ENCODE measurements at places on chromosomes 7 and 10. TPM values are rescaled to one million over a fixed set of nuclear protein-coding genes. Genes with fewer than 3 reads are reported as not detected.

DNA sequence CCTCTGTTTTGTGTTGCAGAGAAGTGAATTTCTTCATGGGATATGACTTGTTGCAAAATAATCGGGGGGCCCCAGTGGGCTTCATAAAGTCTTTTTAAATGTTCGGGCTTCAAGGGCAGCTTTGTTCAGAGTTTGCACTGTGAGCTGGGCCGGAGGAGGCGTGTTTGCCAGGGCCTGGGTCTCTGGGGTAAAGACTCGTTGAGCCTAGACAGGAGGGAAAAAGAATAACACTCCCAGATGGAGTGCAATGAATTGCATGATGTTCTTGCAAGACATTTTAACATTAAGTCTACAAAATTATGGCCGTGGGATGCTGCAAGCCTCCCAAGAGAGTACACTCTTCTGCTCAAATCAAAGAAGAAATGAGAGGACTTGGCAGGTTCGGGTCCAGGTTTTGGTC lies 23.6 kb downstream of the BMPER start:
- no peak for DNase-seq

FANK1 gene
- 6.7 TPM for total RNA-seq

DNA sequence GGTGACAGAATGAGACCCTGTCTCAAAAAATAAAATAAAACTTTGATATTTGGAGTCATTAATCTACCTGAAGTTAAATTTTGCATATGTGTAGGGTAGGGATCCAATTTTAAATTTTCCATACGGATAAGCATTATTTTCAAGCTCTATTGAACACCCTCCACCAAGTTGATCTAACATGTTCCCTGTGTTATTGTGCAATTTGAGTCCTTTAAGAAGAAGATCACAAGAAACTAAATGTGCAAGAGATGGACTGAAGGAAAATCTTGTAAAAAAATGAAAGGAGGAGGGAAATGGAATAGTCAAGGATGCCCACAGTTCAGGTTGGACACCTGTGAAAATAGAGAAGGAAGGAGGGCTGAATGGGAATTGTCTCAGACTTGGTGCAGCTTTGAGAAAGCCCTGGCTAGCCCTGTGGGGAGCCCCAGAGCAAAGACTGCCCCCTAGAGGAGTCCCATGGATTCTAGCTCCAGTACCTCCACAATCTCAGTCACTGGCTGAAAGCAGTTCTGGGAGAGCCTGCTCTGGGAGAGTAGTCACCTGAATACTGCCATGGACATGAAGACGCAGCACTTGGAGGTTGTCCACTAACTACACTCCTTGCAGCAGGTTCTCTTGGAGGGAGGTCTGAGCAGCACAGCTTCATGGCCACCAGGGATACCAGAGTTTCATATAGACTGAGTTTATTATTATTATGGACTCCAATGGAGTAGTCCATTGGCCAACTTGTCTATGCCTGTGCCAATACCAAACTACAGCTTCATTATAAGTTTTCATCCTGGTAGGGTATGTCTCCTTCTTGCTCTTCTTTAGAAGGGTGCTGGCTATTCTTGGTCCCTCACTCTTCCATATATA lies 5.7 kb upstream of the TIAL1 start:
- no peak for DNase-seq

PLEKHS1 gene
- total RNA-seq = not detected

DNA sequence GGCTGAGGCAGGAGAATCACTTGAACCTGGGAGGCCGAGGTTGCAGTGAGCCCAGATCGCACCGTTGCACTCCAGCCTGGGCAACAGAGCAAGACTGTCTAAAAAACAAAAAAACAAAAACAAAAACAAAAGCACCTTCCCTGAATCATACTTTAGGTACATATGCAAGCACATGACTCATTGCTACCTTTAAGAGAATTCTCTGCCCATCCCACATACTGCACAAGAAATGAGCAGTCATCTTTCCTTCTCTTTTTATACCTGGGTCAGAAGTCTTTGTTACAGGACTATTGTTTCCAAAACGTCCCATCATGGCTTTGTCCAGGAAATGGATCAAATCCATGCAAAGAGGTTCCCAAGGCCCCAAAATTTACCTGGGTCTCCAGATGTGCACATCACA lies 21.5 kb upstream of the AKR1B10 start:
- no peak for DNase-seq

DNA sequence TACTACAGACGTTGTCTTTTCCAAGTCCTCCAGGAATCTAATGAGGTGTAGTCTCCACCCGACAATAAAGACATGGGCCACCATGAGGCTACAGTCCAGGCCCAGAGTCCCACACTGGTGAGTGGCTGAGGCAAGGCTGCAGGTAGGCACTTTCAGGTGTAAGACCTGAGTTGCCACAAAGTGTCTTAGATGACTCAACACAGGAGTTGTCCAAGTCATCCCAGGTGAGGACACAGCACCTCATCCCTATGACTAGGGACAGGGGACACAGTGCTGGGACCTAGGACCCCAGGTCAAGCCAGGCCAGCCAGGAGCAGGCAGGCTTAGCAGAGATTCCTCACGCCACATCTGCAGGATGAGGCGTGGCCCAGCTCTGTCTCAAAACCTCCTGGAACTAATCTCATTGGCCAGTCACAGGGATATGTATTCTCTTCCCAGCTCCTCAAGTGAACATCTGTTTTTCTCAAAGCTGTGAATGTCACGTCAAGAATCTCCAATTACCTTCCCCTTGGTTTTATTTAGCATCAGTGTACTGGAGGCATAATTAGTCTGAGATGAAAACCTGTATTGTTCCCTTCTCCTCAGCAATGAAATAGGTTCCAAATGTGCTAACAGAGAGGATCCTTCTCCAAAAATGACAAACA lies 254.6 kb downstream of the GRID1 start:
- no peak for DNase-seq

- DNase-seq = no peak
These were observed 94.3 kb upstream of the MYO3A start for GRCh38 chr10:25839683-25840082.

DNA sequence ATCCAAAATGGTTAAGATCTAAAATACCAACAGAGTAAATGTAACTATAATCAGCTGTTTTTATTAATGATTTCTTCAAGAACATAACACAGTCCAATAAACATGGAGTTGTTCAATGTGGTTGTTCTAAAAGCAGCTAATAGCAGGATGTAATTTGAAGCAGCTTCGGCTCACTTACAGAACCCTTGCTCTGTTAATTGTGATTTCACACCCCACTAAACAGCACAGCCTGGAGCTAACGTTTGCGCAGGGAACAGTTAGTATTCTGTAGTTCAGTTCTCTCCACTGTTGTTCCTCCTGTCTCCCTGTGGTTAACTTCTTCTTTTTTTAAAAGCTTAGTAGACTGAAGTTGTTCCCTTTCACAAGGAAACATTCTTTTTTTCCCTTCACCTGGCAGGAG lies 104.0 kb downstream of the GRM3 start:
- DNase-seq = no peak

DNA sequence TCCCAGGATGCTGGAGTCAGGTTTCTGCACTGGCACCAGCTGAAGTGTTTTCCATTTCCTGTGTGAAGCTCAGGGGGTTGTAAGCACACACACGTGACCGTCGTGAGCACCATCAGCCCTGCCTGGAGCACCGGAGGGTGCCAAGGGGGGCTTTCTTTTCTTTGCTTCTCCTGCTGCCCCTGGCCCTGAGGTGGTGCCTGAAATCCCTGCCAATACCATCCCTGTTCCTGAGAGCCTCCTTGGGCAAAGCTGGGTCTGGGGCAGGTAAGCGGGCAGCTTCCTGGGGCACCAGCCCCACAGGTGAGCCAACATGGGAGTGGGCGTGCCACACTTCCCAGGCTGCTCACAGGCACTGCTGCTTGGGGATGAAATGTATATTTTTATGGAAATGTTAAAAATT lies 593.6 kb downstream of the DNAJB6 start:
- no peak for DNase-seq

- no peak for DNase-seq
These were observed 321.4 kb upstream of the AOAH start for GRCh38 chr7:37045681-37046179.

- DNase-seq = no peak
These were observed 2.2 kb downstream of the DNAJC30 start for GRCh38 chr7:73681031-73681430.

GRCh38 chr10:96666741-96667140 lies 53.6 kb downstream of the PIK3AP1 start:
- no peak for DNase-seq

DNA sequence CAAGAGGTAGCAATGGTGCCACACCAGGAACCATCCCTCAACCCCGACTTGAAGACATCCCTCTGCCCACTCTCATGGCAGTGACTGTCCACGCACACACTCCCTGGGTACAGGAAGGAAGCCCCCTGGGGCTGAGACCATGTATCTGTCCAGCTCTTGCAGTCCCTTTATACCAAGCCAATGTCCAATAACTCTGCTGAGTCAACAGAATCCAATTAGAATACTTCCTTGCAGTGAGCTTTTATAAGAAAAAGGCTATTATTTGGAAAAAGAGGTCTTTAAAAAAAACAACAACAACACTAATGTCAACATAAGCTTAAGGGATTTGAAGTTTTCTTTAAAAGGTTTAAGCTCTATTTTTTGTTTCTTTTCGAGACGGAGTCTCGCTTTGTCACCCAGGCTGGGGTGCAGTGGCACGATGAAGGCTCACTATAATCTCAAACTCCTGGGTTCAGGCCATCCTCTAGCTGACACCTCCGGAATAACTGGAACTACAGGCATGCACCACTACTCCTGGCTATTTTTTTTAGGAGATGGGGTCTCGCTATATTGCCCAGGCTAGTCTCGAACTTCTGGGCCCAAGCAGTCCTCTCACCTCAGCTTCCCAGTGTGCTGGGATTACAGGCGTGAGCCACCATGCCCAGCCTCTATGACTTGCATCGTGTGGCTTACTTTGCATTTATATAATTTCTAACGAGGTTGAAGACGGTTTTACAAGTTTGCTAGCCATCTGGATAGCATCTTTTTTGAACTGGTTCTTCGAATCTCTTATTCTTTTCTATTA lies 7.5 kb downstream of the BNIP3 start:
- DNase-seq = no peak

- no peak for DNase-seq
These were observed 10.6 kb downstream of the AUTS2 start for GRCh38 chr7:69608878-69609277.

DNA sequence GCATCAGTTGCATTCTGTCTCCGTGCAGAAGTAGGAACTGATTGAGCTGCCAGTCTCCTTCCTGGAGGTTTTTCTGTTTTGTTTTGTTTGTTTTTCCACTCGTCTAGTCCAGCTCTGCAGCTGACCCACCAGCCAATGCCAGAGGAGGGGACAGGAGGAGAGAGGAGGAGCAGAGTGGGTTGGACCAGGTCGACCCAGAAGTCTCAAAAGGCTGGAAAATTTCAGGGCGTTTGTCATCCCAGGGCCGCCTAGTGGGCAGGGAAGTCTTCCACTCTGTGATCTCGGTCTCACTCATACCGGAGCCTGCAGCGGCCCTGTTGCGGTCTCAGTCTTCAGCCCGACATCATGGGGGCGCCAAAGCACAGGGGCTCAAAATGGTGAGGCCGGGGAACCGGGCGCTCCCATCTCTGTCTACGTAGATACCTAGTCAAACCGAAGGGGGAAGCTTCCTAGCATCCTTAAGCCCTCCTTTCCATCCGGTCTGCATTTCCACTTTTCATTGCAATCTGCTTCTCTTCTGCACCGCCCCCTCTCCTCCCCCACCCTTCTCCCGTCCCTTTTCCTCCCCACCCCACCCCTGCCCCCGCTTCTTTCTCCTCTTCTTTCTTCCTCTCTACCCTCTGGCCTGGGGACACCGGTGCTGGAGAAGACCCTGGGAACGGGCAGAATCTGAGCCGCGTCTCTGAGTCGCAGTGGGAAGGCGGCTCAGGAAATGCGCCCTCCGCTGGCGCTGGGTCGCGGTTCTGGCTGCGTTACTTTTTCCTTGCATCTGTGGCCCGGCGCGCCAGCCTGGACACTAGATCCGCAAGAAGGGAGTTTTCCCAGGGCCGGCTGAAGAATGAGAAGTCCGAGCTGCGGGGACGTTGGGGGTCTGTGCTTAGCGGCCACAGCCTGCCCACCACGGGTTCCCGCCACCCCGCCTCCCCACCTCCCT lies 16.2 kb upstream of the PAX2 start:
- no peak for DNase-seq

DNA sequence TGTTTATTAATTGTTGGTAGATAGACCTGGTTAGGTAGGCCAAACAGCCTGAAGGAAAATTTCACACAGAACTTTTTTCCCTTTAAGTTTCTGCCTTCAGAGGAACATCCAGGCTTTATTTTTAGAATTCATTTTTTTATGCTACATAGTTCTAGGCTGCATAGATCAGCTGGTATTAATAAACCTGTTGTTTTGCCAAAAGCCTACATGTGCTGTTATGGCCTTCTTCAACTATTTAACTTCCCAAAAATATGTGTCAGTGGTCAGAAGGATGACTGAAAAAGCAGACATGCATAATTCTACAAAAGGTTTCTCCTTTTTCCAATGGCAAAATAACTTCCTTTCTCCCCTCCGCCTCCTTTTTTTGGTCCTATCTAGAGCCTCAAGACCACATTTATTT lies 303.0 kb upstream of the DKK1 start:
- DNase-seq = no peak

- DNase-seq = no peak
These were observed 316.4 kb upstream of the MBL2 start for GRCh38 chr10:53088961-53089360.

GRCh38 chr10:119715628-119716505 lies 10.0 kb upstream of the INPP5F start:
- no peak for DNase-seq

DNA sequence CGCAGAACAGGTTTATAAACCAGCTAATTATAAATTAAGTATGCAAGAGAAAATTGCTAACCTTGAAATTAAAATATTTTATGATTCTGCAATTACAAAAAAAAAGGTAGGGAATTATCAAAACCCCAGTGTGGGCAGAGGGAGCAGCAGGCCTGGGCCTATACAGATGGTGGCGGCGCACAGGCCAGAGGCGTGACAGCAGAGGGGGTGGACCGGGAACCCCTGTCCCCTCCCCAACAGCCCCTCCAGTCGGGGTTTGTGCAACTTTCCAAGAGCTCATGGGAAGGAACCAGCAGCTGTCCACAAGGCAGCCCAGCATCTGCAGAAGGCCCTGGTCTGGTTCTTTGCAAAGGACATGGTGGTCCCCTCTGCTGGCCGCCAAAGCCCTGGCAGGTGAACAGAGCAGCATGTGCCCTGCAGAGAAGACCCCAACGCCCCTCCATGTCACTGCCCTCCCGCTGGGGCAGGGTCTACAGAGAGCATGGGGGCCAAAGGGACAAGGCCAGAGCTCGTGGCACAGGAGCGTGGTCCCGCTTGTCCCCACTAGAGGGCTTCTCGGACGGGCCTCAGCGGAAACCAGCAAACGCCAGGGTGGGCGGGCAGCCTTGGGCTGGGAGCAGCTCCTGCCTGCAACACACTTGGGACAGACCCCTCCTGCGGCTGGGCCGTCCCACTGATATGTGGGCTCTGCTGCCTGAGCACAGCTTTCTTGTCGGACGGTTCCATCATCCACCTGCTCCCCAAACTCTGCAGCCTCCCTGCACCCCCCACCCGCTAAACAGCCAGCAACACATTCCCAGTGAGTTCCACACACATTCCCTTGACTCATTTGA lies 75.1 kb downstream of the EBF3 start:
- peak; percentile 34 for DNase-seq

DNA sequence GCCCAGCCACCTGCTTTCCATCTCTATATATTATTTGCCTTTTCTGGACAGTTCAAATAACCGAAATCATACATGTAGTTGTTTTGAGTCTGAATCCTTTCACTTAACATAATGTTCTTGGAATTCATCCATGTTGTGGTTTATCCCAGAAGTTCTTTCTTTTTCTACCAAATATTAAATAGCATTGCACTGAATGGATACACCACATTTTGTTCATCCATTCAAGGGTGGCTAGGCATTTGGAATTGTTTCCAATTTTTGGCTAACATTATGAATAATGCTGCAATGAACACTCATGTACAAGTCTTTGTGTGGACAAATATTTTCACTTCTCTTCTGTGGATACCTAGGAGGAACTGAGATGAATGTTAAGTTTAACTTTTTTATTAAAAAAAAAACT lies 18.0 kb downstream of the DNAJC1 start:
- no peak for DNase-seq

SVIL gene
- 108 TPM for total RNA-seq

Measured in uterus (tissue), 4 donors.